Ureter (tissue), 1 donor: ENCODE measurements at places on chromosomes 12 and 14. TPM values are rescaled to one million over a fixed set of nuclear protein-coding genes. Genes with fewer than 3 reads are reported as not detected.

- no peak for DNase-seq
Measured at GRCh38 chr12:11795913-11796459, 146.5 kb downstream of the ETV6 start.

DNA sequence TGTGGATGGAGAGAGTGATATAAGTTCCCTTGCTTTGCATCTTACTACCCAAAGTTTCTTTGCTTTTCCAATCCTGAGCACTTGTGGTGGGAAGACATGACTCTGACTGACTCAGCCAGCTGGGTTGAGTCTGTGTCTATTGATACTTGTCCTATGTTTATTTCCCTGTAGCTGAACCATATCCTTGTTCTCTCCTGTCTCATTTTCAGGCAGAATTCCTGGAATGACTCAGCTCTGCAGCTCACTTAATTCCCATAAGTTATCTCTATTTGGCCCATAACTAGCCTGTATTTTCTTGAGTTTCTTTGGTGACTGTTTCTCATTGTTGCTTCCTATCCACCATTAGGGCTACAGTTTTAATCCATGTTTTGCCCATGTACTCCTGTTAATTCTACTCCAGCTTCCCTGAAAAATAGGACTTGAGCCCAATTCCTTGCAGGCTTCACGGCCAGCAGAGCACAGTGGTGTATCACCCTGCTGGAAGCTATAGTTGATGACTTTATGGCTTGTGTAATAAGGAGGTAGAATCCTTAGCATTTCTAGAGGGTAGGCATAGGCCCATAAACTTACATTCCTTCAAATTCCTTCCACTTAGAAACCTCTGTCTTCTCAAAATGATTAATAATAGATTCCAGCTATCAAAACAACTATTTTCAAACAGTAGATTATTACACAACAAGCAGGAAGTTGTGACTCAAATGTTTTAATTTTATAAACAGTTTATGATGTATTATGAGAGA, 183.1 kb downstream of the TMTC3 start:
- no peak for DNase-seq

- DNase-seq, result no peak
Measured at GRCh38 chr12:70643939-70644338, 6.7 kb upstream of the PTPRB start.

GRCh38 chr12:44544018-44544417, 332.1 kb downstream of the NELL2 start:
- no peak for DNase-seq

- no peak for DNase-seq
Measured at GRCh38 chr12:132219323-132219722, 75.1 kb downstream of the NOC4L start.

The C12orf75 gene
- 31.3 TPM for total RNA-seq

The STXBP6 gene
- total RNA-seq, result 10.0 TPM

The FGF23 gene
- not detected for total RNA-seq

The KRT83 gene
- total RNA-seq, result not detected

The CLEC4D gene
- total RNA-seq, result not detected

The NRL gene
- 3.9 TPM for total RNA-seq
